ENCODE measurements at places on chromosomes 5 and 9.

DNA sequence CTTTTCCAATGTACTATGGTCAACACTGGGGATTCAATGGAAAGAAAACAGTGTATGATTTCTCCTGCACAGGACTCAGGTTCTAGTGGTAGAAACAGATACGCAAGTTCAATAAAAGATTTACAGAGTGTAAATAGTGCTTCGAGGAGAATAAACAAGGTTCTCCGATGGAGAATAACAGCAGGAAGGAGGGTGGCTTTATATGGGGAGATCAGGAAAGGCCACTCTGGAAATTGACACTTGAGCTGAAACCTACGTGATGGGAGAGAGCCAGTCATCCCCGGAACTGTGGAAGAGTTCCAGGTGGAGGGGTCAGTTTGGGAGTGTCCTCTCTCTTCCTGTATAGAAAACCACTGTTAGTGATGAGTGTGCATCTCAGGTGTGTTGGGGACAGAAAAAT lies 65.9 kb downstream of the GARNL3 start:
- no peak for DNase-seq

DNA sequence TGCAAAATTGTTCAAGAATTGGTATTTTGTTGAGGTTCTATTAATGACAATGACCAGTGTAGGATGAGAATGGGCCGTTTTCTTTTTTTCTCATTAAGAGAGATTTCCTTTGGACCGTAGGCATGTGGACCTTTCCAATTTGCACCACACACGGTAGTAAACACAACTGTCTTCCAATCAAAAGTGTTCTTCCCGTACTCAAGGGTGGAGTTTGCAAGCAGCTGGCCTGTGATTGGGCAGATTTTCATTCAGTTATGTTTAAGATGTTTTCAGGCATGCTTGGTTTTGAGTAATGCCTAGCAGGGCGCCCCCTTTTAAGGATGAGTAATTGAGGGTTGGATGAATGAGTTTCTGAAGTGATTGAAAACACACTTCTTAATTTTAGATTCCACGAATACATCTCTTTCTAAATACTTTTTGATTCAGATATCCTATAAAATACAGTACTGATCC lies 2.5 kb downstream of the KDM3B start:
- no peak for DNase-seq

DNA sequence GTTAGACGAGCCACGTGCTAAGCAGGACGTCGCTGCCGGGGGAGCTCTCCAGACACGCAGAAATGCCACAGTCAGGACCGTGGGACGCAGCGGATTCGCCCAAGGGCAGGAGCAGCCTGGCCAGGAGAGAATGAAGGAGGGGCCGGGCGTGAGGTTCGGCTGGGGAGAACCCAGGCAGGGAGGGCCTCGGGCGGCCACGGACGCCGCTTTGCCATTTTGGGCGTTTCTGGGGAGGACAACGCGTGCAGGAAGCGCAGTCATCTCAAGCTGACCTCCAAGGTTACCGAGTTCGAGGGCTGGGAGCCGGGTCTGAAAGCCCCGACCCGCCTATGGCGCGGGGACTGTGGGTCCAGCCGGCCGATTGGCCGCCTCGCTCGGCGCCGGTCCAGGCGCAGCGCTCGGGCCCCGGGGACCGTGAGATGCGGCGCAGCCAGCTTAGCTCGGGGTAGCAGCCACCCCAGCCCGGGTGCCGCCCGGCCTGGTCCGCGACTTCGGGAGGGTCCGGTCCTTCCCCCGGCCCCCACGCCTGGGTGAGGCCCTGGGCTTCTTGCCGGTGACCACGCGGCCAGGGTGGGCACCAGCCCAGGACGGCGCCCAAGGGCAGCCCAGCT lies 760 bp upstream of the MAN1B1 start:
- no peak for DNase-seq

DNA sequence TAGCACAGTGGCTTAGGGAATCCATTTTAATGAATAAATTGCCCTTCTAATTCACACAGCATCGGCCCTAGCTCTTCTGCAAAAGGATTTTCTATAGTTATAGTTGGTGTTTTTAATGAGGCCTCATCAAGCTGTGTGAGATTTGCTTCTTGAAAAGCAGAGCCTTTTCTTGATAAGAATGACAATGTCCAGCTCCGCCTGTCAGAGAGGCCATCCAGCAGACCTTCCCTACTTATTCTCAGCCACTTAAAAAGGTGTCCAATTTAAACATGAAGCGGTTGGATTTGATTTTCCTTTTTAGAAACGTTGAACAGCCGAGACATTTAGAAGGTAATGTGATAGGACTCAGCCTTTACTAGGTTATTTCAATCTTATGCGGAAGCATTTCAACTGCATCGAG lies 134.4 kb downstream of the ZNF608 start:
- DNase-seq, result no peak

GRCh38 chr5:139457653-139458306 lies 4.8 kb downstream of the ECSCR start:
- DNase-seq, result no peak

DNA sequence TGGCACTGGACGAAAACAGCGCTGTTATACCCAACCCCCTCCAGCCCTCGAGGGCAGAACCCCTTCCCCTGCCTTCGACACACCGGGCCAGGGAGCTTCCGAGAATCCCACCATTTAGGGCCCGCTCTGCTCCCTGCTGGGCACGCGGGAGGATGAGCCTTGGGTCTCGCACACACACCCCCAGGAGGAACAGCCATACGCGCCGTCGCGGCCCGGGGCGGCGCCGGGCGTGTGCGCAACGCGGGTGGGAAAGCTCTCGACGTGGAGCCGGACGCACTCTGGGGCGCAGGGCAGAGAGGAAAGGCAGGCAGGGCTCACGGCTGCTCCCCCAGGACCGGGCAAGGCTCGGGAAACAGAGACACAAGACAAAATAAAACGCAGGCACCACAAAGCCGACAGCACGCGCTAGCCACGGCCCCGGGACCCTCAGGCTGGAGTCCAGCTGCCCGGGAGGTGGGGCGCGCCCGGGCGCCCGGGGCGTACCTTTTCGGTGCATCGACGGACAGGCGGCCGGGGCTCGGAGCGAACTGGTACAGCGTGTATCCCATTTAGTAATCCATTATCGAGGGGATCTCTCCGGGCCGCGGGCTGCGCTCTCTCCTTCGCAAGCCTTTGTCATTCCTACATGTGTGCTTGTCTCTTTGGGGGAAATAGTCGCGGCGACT lies 789 bp downstream of the SEMA6A start:
- DNase-seq, result no peak

DNA sequence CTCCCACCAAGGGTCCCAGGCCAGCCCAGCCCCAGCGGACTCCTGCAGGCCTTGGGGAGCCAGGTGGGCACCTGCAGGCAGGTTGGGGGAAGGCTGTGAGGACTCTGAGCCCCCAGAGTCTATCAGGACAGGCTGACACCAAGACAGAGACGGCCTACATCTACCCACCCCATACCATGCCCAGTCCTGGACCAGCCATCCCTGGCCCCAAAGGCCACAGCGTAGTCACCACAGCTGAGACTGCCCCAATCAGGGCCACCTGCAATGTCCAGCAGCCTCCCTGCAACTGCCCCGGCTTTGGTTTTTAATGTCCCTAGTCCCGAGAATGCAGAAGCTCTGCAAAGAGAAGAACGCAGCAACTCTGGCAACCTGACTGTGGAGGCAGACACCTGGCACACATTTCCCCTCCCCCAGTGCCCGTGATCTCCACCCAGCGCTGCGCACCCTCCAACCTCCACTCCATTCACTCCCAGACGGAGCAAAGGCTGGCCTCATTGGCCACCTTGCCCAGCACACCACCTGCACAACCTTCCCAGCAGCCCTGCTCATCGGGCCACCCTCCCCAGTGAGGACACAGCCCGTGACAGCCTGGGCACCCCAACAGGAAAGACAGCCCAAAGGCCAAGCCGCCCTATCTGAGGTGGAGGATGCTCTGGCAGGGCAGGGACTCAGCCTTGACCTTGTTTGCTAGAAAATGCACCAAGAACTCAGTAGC lies 14.9 kb downstream of the ADAMTS2 start:
- no peak for DNase-seq

DNA sequence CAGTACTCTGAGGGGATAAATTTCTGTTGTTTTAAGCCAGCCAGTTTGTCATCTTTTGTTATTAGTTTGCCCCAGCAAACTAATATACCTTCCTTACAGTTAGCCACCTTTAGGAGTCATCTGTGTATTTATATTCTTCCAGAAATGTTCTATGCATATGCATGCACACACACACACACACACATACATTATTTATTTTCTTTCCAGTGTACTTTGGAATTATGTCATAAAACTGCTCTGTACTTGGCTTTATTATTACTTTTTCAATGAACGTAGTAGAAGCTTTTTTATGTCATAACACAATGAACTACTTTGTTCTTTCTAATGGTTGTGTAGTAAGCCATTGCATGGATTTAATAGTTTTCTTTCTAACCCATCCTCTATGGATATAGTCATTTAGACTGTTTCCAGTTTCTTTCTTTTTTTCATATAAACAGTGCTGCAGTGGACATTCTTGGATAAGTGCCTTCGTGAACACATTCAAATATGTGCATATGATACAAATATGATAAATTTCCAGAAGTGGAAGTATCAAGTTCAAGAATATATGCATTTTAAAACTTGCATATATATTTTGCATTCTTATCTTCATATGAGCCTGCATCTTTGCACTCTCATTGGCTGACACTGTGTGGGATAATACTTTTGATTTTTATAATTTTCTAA lies 26.6 kb upstream of the DAB2 start:
- DNase-seq, result no peak

DNA sequence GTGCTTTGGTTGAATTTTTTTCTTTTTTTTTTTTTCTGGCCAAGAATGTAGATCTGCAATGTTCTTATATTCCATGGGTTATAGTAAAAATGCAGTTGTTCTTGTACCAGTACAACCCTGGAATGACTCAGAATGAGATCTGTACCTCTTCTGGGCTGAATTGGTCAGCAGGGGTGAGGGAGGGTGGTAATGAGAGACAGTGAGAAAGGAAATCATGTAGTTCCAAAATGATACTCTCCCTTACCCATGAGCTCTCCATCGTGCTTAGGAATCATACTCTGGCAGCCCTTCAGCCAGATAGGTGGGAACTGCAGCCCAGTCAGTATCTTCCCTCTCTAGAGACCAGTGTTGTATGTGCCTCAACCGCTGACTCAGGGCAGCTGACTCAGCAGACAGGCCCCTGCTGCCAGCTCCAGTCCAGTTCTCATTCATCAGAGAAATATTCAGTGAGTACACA lies 2.1 kb upstream of the GLIS3 start:
- DNase-seq, result no peak

DNA sequence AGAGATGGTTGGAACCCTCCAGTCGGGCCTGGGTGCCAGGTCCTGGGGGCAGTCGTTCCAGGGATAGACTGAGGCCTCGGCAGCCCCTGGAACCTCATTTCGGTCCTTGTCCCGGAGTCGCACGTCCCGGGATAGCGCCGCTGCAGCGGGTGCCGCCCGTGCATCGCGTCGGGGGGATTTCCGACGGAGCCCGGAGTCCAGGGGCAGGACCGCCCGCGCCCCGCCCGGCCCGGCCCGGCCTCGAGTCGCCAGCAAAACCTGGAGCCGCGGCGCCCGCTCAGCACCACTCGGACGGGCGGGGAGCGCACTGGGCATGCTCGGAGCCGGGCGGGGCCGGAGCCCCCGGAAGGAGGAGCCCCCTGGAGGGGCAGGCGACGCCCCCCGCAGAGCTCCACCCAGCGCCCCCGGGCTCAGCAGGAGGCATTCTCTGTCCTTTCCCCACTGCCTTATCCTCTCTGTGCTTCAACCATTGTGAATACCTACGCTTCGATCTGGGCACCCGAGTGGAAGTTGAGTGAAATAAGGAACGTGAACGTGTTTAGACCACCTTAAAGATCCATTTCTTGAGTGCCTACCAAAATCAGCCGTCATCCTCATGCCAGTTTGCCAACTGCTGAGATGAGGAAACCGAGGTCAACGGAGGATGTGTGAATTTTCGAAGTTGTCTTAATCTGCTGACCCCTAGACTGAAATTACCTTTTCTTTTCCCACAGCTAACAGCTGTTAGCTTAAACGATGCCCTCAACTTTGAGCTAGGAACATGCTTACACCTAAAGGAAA lies 1.7 kb upstream of the PTPN3 start:
- peak; percentile 22 for DNase-seq

GRCh38 chr9:93224591-93224990 lies 40.7 kb downstream of the WNK2 start:
- DNase-seq, result no peak

DNA sequence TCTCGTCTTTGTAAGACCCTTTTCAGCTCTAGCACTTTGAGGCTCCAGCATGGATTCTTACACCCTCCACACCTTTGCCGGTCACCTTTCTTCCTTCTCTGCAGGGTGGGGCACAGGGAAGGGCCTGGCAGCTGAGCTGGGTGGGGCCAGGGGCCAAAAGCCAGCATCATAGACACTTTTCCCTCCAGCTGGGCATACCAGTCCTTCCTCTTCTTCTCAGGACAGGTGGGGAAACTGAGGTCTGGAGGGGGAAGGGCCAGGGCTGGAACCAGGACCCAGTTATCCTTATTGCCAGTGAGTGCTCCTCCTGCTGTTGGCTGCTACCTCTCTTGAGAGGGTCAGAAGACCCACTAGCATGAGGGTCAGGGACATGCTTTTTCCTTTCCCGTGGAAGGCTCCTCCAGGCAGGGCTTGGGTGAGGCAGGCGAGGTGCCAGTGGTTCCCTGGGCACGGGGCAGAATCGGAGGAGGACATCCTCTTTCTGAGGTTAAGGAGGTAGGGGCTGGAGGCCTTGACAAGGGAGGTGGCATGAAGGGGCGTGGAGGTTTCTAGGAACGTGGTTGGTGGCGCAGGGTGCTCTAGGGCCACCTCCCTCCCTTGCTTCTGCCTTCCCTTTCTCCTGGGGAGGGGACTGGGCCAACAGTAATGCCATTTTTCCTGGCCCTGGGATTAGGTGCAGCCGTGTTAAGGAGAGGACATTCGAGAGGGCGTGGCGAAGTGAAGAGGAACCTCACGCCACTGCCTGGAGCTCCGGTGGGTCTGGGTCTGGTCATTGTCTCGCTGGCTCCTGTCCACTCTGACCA lies at the start of gene NDST1:
Gene NDST1, plus strand, starts transcription at position 658 of the 803 bp plus-strand sequence. CDS start 13,124 bp downstream, outside the sequence.
- no peak for DNase-seq

- DNase-seq, result no peak
Measured at GRCh38 chr5:2299388-2300220, 416.9 kb upstream of the IRX4 start.

- no peak for DNase-seq
Measured at GRCh38 chr5:154242442-154242841, 51.9 kb downstream of the GALNT10 start.

- DNase-seq, result no peak
Measured at GRCh38 chr5:77066823-77067442, 20.2 kb downstream of the ZBED3 start.

GRCh38 chr9:92711844-92712243 lies 41.9 kb upstream of the IPPK start:
- DNase-seq, result no peak

- no peak for DNase-seq
Measured at GRCh38 chr5:36059571-36060419, 6.9 kb downstream of the UGT3A2 start.
